ENCODE measurements at places on chromosomes 4 and X. TPM values are rescaled to one million over a fixed set of nuclear protein-coding genes. Genes with fewer than 3 reads are reported as not detected.

GRCh38 chr4:42364266-42365053 lies 32.8 kb upstream of the SHISA3 start:
- no peak for DNase-seq

GATA1 gene
- polyA plus RNA-seq = 1.0 TPM

- no peak for DNase-seq
Observed at GRCh38 chrX:12401252-12401651, 263.0 kb downstream of the FRMPD4 start.

GRCh38 chr4:185881430-185881829 lies 69.4 kb upstream of the SORBS2 start:
- no peak for DNase-seq

DNA sequence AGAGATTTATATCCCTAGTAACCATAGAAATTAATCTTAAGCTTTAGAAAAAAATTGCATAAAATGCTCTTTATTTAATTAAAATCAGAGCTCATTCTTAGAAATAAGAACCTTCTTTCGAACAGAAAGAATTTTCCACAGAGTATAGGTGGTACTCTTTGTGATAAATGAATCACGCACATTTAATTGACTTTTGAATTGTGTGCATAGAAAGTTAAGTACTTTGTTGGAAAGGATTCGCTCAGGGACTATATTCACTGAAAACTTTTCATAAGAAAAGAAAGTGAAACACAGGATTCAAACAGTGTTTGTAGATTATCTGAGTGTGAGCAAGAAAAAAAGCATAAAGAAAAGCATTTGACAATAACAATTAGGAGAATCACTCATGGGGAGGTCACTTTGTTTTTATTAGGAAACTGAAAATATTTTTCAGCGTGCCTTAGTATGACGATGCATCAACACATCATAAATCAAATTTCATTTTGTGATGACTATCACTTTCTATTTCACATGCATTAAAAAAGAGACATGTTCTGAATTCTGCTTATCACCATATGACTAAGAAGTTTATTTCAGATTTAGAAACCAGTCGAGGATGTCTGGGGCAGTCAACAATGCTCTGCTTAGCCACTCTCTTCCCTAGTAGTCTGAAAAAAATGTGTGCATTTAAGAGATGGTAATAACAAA lies 49.5 kb downstream of the STX18 start:
- DNase-seq = no peak

- DNase-seq = no peak
Observed at GRCh38 chr4:184968784-184969201, 49.5 kb upstream of the HELT start.

All from right renal pelvis (tissue), 4 donors.